ENCODE measurements at places on chromosomes 2 and 18.

DNA sequence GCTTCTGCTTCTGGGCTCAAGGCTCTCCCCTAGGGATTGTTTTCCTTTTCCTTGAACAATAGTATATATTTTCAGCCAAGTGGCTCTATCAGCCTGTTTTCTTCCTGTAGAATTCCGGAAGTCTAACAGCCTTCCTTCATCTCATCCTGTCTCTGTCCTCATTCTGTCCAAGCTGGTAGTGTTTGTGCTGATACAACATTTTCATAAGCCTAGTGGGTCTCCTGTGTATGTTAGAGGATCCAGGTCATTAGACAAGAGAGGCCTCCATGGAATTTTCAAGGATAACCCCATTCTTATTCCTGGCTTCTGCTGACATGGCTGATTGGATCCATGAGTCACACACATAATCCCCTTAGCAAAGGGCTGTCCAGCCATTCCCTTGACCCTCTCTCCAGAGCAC lies 467.6 kb downstream of the PTPRM start:
- no peak for DNase-seq

DNA sequence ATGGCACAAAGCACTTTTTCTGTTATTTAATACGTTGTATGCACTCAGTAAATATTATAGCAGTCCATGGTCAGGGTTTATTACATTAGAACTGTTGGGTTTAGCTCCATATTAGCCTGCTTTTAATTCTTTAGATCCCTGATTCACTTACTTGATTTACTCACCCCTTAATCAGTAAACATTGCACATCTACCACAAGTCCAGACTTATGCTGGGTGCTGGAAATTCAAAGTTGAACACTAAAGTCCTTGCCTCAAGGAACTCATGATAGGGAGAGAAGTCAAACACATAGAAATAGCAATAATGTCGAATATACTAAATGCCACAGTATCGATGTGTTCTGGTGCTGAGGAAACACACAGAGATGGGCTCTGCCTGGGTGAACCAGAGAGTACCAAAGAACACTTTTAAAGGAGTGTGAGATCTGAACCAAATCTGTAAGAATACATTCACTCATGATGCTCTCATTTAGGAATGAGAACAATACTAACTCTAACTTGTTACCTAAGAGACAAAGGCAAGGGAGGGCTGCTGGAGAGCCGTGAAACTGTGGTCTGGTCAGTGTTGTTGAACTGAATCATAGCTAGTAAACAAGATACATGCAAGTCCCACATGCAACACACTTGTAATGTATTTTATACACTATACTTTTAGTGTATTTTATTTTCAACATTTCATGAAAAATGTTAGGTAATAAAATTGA lies 4.9 kb downstream of the STAT4 start:
- no peak for DNase-seq

DNA sequence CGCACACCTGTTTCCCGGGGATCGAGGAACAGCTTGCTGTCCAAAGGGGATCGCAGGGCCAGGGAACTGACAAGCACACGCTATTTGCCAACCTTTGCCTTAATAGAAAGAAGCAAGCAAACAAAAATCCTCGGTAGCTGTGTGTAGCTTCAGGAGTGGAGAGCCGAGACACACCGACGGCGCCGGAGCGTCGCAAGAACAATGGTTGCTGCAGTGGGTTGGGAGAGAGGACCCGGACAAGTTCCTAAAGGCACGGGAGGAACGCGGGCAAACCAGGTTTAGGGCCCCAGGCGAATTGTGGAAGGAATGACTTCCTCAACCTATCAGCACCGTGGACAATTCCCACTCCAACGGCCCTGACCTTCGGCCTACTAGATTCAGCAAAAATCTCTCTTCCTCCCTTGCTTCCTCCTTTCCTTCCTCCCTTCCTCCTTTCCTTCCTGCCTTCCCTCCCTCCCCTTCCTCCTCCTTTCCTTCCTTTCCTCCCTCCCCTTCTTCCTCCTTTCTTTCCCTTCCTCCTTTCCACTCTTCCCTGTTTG lies 4.9 kb upstream of the NEUROD1 start:
- no peak for DNase-seq

DNA sequence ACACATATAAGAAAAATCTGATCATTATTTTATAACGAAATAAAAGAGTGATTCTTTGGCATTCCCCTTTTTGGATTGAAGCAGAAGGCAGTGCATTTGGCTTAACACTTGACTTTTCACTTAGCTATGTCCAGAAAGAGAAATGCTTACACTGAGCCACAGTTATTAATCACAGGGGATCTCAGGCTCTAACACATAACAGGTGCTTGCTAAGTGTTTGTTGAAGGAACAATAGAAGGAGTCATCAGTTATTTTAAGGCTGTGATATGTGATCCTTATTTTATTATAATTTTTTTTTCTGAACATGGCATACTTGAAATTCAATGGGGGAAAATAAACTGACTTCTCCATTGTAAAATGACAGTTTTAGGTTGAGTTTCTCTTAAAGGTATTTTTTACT lies 209.5 kb downstream of the UBE2E3 start:
- DNase-seq = no peak

DNA sequence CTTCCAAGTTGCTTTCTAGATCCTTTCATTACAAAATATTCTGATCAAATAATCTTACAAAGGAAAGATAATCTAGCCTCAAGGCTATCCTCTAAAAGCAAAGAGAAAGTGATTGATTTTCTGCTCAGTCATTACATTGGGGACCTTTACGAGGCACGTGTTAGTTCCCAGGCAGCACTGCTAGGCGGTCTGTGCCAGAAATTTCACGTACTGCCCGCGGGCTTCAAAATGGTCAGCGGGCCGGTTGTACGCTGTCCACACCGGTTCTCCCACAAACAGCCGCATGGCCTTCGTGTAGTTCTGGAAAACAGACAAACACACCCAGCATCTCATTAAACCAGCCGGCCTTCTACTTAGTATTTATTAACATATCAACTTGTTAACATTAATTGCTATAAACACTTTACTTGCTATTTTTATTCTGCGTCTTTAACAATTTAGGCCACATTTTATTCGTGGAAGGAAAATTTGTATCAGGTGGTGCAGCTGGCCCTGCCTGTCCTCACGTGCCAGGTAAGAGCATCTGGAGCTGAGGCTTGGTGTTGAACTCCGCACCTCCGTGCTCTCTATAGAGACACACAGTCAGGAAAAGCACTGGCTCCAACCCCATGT lies 20.4 kb downstream of the ADI1 start:
- DNase-seq = no peak

GRCh38 chr2:218002845-218003180 lies at the start of gene TNS1:
Gene TNS1, minus strand, starts transcription at chr2:218002995. Its CDS starts 123 bp downstream, at chr2:218002872.
- no peak for DNase-seq

DNA sequence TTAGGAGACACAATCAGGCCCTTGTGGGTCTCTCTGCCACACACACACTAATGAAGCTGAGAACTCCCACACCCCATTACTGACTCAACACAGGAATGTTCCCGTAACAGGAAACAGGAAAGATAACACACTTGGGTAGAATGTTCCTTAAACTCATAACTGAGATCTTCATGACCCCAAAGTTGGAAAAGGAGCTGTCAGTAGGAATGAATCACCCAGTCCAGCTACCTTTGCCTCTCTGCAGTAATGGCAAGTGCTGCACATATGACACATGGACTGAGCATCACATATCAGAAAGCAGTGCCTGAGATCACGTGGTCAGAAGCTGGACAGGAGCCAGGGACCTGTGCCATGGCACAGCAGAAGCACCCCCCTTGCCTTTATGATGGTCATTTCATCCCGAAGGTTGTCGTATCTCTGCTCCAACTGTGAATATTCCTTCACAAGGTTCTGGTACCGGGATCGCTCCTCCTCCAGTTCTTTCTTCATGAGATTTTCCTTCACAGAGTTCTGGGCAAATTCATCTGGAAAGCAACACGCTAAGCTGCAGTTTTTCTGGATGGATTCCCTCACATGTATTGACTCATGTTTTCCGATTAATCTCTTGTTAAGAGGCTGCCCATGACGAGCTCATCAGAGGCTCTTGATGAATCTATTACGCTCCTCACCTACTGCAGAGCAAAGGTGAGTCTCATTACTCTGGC lies 65.4 kb upstream of the ACAA2 start:
- no peak for DNase-seq

GRCh38 chr2:139721411-139721995 lies 941.3 kb upstream of the NXPH2 start:
- DNase-seq = no peak

DNA sequence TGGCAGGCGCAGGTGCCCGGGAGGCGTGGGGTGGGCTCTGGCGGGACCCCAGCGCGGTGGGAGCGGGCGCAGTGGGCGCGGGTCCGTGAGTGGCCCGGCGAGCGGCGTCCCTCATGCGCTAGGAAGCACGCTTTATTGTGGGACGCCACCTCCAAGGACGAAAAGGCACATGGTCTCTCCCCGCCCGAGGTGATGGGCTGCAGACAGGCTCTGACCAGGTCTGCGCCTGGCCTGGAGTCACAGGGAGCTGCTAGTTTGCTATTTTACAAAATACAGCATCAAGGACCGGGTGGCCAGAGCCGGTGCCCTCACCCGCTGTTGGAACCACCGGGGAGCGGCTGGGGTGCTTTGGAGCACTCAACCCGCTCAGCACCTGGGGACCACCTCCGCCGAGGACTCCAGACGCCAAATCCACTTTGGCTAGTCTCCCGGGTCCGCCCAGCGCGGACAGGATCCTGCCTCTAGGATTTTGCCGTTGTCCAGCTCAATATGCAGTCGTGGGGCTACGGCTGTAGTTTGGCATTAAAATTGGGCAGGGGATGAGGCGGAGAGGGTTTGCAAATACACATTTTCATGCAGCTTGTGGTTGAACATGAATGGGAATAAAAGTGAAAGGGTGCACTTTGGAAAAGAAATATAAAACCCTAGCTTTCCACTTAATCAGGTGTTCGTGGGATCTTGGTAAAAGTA lies 65.4 kb downstream of the LRRFIP1 start:
- no peak for DNase-seq

- no peak for DNase-seq
These were observed 103.1 kb downstream of the UPP2 start for GRCh38 chr2:158204741-158205165.

- no peak for DNase-seq
These were observed 56.3 kb downstream of the DNMT3A start for GRCh38 chr2:25285265-25286024.

GRCh38 chr2:216858312-216858711 lies 1.6 kb downstream of the TNP1 start:
- DNase-seq = no peak

GRCh38 chr2:172673056-172673683 lies 62.5 kb upstream of the RAPGEF4 start:
- no peak for DNase-seq

DNA sequence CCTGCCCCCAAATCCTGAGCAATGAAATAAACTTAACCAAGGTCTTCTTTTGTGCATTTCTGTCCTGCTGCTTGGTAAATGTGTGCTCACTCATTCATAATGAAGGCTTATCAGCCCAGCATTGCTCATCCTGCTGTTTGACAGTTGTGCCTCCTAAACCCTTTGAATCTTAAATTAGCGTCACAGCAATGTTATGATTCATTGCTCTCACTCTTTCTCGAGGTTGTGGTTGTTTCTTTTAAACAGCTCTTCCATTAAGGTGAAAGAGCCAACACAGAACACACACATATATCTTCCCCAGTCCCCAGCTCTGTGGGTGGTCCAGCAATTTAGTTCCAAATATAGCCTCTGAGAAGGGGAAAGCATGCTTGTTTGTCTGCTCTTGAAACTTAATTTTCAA lies 84.0 kb downstream of the EVA1A start:
- DNase-seq = no peak

DNA sequence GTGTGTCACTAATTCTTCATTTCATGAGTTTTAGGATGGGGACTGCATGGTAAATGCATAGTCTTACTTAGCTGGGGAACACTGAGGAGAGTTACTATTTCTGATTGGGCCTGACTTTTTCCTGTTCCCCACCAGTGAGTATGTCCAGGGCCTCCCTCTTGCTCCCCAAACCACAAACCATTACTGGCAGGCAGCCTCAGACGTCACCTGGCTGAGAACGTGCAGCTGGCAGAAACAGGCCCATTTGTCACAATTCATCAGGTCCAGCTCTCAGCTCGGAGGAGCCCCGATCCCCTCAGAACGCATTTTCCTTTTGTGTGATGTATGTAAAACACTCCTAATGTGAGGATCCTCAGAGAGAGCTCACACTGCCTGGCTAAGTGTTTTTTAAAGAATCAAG lies 71.7 kb upstream of the SIX3 start:
- no peak for DNase-seq

DNA sequence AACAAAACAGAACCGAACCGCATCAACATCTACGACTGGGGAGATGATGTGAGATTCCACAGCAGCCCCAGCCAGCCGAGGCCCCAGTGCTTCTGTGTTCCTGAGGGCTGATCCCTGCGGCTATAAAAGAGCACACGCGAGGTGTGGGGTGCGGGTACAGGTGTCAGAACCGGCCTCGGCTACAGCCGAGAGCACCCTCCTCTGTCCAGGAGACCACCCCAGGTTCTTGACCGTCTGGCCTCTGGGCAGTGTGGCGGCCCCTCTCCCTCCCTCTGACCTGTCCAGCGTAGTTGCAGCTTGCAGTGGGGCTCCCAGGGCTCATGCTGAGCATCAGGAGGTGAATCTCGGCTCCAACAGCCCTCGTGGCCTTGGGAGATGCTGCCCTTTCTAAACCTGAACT lies 23.7 kb downstream of the RTP5 start:
- no peak for DNase-seq

DNA sequence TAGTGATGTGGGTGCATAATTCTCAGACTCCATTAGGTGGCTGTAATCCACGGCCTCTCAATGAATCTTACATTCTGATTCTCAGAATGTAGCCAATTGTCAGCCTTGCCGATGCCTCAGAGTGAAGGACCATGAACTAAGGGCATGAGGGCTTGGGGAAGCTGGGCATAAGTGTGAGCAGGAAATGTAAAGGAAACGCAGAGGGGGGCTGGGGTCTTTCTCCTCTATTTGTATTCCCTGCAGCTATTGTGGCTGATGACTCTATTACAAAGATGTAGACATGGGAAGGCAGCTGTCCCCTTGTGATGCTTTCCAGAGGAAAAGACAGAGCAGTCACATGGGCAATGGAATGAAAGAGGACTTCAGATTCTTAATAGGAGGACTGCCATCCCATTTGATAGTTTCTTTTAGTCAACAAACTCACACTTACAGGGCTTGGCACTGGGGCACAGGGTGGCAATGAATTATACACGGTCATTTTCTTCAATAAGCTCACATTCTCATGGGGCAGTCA lies 353.2 kb upstream of the PKDCC start:
- no peak for DNase-seq

DNA sequence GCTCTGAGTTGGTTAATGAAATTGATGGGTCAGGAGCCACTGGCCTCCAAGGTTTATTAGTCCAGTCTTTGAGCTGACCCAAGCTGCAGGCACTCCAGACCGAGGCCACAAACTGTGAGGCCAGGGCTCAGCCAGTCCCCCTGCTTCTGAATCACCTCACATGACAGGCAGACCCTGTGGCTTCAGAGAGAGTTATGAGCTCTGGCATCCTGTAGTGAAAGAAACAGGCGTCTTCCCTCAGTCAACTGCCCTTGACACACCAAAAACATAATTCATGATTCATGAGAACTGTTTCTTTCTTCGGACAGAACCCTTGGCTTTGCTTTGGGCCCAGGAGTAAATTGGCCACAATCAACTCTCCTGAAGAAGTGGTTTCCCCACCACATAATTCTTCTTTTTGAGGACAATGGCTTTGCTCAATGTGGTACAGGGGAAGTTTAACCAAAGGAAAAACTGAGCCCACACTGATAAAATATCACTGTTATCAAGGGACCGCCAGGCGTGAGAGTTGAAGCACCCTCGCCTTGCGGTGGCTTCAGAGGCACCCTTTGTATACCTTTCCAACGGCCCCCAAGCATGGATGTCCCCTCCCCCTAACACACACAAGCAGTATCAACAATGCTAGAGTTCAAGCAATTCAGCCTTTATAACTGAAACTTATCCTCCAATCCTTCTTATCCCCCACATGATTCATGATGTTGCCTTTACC lies 226.9 kb downstream of the CYRIA start:
- DNase-seq = no peak
